ENCODE measurements at places on chromosomes 6 and 20.

DNA sequence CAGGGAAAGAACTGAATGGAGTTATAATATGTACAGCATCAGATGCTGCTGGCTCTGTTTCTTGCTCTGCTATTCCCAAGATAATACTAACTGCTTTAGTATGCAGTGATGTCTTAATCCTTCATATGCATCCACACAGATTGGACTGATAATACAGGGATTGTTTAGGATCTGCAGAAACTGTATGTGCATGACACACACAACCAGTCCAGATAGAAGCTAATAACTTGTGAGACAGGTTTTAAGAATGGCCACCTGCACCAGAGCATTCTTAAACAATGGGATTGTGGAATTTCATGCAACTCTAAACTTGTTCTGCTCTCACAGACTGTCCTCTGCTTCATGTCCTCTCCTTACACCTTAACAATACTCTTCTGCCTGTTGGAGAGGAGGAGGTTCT, 90.9 kb downstream of the SPTLC3 start:
- no peak for DNase-seq

DNA sequence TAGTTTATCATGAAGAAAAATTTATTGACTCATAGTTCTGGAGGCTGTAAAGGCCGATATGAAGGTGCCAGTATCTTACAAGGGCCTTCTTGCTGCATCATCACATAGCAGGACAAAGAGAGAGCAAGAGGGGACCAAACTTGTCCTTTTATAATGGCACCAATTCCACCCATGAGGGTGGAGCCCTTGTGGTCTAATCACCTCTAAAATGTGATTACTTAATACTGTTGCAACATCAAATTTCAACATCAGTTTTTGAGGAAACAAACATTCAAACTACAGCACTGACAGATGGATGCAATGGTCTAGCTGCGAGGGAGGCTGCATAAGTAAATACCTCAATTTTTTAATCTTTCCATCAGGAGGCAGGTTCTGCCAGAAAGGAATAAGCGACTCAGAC, 76.7 kb upstream of the LAMA2 start:
- DNase-seq: peak; percentile 5

GRCh38 chr6:42696526-42697267, 25.7 kb downstream of the PRPH2 start:
- DNase-seq: no peak

DNA sequence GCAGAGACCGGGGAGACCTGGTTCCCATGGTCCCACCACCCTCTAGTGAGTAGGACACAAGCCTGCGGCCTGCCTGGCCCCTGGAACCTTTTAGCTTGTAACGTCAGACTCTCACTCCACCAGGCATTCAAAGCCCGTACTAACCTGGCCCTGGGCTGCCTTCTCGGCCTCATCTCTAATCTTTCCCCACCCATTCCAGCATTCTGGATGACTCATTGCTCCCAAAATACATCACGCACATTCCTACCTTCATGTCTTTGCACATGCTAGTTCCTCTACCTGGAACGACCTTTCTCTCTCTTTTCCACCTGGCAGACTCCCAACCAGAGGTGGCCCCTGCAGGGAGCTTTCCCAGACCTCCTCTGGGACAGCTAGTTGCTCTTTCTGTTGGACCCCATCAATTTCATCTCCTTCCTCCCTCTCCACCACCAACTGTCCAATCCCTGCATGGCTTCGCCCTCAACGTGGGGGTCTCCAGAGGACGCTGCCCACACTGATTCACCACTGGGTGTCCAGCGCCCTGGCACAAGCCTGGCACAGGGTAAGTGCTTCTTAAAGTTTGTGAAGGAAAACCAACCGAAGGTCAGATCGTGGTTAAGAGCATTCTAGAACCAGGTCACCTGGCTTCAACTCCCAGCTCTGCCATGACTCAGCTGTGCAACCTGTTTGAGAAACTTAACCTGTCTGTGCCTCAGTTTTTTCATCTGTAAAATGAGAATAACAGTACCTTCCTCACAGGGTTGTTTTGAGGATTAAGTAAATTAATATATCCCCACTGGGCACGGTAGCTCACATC, 35.2 kb downstream of the JPH2 start:
- no peak for DNase-seq

GRCh38 chr6:89160331-89161092, 14.7 kb downstream of the PM20D2 start:
- no peak for DNase-seq

DNA sequence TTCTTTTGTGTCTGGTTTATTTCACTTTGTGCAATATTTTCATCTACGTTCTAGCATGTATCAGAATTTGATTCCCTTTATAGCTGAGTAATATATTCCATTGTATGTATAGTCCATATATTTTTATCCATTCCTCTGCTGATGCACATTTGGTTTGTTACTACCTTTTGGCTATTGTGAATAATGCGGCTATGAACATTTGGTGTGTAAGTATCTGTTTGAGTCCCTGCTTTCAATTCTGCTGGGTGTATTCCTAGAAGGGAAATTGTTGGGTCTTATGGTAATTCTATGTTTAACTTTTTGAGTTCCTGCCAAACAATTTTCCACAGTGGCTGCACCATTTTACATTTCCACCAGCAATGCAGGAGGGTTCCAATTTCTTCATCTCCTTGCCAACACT, 52.4 kb downstream of the DNAH8 start:
- no peak for DNase-seq

DNA sequence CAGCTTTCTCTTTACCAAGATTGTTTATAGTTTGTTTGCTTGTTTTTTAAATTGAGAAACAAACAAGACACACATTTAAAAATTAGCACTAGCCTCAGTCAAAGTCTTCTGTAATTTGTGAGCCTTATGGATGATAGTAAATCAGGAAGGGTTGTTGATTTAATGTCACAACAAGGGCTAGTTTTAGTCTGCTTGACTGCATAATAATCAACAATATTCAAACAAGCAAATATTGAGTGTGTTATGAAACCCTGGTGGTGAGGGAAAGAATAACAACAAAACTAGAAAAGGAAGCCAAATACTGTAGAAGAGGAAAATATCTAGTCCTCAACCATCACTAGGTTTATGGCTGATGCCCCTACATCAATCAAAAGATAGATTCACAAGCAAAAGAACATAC, 228.6 kb downstream of the TBC1D7 start:
- no peak for DNase-seq

DNA sequence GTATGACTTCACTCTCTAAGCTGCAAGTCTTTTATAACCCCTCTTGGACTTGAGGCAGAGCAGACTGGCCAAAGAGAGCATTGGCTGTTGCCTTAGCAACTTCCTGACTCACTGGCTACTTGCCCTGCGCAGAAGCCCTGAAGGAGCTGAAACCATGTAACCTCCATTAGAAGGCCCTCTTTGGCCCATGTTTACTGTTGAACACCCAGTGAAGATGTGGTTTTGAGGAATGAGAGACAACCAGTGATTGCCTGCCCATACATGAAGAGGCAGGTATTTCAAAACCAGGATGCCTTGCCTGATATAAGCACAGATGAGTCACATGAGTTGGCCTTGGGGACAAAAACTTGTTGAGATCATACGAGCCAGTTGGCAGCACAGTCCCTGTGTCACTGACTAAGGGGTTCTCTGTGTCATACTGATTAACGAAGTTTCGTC, 182.5 kb downstream of the EDN1 start:
- DNase-seq: no peak

DNA sequence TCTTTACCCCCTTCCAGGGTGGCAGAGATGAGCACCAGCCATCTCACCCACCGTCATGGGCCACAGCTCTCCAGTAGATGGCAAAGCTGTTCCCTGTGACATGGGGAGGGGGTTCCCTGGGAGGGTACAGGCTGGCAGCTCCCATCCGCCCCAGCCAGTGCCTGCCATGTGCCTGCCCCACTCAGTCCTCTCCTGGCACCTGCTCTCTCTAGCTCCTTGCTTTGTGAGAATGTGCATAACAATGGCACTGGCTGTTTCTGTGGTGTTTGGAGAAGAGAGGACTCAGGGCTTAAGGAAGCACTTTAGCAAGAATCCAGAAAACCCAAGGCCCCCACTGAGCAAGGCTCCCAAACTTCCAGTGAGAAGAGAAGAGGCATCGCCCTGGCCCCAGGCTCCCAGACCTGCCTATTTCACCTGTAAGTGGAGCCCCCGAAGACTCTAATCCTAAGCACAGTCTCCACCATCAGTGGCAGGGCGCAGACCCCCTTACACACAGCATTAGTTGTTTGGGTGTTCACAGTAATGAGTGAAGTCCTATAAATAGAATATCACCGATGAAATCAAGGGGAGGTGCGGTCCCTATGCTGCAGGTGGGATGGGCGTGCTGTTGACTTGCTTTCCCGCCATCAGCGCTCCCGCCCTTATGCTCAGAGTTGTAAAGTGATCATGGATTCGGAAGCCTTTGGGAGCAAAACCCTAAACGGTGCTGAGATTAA, 110.2 kb downstream of the AGPAT4 start:
- no peak for DNase-seq

GRCh38 chr20:38985060-38985459, 22.9 kb downstream of the DHX35 start:
- DNase-seq: no peak

GRCh38 chr6:115865914-115866313, 194.8 kb downstream of the FRK start:
- DNase-seq: no peak

DNA sequence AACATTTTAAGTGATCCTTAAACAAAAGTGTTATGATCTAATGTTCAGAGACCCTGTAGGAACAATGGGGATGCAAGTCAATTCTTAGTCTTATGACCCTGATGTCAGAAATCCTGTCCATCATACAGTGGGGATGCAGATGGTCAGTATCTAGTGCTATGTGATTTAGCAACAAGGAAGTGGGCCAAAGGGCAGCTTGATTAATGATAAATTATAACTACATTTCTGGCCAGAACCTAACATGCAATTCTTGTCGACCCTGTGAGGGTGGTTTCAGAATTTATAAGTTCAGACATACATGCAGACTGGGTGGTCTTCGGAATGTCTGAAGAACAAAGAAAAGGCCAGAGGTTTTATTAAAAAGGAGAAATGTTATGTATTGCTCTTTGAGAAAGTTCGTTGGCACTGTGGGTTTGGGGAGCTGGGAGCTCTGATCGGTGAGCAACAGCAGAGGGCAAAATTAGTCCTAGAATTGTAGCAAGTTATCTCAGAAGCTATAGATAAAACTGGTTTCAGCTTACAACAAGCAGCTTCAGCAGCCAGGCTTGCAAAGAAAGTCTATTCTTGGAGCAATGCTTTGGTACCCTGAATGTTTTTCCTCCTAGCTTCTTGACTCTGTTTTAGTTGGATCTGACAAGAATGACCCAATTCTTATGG, 50.8 kb downstream of the RPF2 start:
- no peak for DNase-seq

GRCh38 chr20:63765902-63766301, 26.3 kb downstream of the SLC2A4RG start:
- DNase-seq: no peak

GRCh38 chr6:47144306-47144705, 102.2 kb upstream of the ADGRF1 start:
- DNase-seq: no peak

DNA sequence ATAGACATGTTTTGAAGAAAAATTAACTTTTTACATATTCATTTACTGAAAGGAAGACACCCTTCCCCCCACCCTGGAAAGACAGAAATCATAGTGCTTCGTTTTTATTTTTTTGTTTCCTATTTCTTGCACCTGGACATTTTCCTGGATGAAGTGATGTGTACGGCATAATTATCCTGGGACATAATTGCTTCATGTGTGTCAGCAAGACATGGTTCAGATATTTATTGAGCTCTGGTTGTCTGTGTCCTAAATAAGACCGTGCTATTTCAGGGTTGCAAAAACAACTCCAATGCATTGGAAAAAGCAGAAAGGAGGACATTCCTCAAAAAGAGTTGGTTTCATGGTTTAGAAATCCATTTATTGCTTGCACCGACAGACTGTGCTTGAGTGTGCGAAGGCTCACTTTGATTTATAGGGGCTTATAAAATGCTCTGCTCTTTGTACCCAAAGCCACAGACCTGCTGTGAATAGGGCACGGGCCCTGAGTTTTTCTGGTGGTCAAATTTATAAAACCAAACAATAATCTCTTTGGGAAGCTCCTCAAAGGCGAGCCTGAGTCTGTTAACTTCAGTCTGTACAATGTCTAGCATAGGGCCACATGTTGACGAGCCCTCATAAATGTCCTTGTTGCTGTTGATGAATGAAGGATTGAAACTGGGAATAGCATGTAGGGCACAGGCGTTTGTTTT, 179.5 kb downstream of the SOX4 start:
- DNase-seq: no peak

GRCh38 chr6:73704260-73704659, 8.3 kb downstream of the CD109 start:
- DNase-seq: no peak

GRCh38 chr6:116633685-116634084, 17.4 kb downstream of the RSPH4A start:
- no peak for DNase-seq

- no peak for DNase-seq
Measured at GRCh38 chr6:151263967-151264366, 24.2 kb downstream of the AKAP12 start.

GRCh38 chr6:9647071-9647445, 767.8 kb downstream of the TFAP2A start:
- no peak for DNase-seq

DNA sequence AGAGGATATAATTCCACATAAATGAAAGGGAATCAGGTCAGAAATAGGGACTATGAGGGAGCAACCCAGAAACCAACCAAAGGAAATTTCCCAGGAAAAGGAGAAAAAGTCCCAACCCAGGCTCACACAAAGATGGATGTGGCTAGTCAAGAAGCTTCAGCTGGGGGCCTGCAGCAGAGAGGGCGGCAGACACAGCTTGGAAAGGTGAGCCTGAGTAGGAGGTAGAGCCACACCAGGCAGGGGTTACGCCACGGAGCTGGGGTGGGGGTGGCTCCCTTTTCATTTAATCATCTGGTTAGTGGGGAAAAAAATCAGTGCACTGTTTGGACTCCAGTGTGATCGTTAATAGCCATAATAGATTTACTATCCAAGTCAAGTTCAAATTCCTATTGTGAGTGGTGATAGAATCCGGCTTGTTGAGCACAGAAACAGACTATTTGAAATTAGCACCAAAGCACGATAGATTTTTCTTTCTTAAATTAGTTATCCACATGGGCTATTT, 220.6 kb downstream of the TPBG start:
- no peak for DNase-seq

- DNase-seq: no peak
Measured at GRCh38 chr6:170062209-170062914, 228.5 kb downstream of the DLL1 start.

GRCh38 chr20:33709905-33710541, 10.1 kb downstream of the PXMP4 start:
- DNase-seq: no peak

- no peak for DNase-seq
Measured at GRCh38 chr20:50426866-50427718, 83.1 kb upstream of the PTPN1 start.
